Hematopoietic multipotent progenitor cell treated with erythropoietin and hydrocortisone succinate and interleukin-3 and kit ligand, for 15 days (in vitro differentiated cells): ENCODE measurements at places on chromosomes 12 and 14.

DNA sequence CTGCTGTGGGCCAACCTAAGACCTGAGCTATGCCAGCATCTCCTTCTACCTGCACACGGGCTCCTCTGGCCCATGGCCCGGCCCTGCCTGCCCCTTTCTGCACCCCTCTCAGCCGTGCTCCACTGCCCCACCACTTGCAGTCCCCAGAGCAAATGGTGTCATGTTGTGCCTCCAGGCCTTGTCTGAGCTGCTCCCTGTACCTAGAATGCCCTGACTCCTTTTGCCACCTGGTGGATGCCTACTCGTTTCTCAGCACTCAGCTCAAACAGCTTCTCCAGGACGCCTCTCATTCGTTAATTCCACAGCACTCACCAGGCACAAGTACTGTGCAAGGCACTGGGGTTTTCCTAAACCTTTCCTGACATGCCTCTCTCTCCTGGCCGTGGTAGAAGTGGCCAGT, 63.2 kb upstream of the PNMA1 start:
- peak; percentile 49 for DNase-seq

GRCh38 chr12:10722905-10723746, at the start of gene YBX3:
Gene YBX3, minus strand, starts transcription at chr12:10723323. Its CDS starts 212 bp downstream, at chr12:10723111.
- DNase-seq: peak; percentile 71

- DNase-seq: no peak
Observed at GRCh38 chr12:47340411-47341015, 260.8 kb upstream of the AMIGO2 start.

- DNase-seq: no peak
Observed at GRCh38 chr14:65071544-65071943, 30.8 kb downstream of the MAX start.

- no peak for DNase-seq
Observed at GRCh38 chr14:73403181-73403752, 55.1 kb downstream of the NUMB start.

- no peak for DNase-seq
Observed at GRCh38 chr12:66976526-66976925, 292.6 kb upstream of the CAND1 start.

- DNase-seq: no peak
Observed at GRCh38 chr12:123167329-123167728, 16.4 kb upstream of the PITPNM2 start.

GRCh38 chr12:91098461-91098860, 12.8 kb downstream of the LUM start:
- DNase-seq: no peak

GRCh38 chr12:60752589-60752988, 1156.8 kb downstream of the SLC16A7 start:
- no peak for DNase-seq

DNA sequence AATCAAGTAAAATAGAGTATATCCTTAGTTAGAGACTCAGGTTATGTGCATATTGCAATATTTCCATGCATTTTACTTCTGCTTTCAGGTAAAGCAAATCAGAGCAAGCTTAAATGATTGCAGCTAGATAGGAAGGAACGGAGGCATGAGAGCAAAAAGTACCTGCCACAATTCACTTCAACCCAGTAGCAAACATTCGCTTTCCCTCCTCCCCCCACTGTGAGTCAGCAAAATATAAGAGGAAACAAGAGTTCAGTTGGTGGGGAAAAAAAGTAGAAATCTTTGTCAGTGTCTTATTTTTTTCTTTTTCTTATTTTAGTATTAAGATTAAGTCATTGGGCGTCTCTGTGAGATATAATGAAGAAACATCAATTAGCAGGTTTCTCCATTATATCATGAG, 475.4 kb downstream of the NPAS3 start:
- no peak for DNase-seq

DNA sequence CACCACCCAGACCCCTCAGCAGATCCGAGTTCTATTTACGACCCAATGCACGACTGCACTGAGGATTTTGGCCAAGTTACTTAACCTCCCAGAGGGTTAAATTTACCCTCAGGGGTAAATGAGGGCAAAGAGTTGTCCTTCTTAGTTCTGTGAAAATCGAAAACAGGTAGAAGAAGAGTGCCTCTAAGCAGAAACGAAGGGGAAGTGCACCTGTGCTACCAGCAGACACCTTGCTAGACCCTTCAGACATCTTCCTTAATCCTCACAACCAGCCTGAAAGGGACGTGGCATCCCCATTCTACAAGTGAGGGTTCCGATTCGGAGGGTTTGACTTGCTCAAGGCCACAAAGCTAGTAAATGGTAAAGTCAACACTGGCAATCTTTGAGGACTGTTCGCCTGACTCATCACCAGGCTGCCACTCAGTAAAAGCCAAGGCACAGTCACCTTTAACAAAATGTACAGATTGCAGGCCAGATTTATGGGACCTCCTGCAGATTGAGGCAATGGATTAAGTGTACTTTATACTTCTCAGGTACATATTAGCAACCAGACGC, 1.6 kb downstream of the GSG1 start:
- DNase-seq: no peak

GRCh38 chr14:103545219-103545914, 16.4 kb downstream of the TRMT61A start:
- no peak for DNase-seq

GRCh38 chr14:86310611-86311010, 780.7 kb downstream of the FLRT2 start:
- no peak for DNase-seq

- no peak for DNase-seq
Observed at GRCh38 chr14:23639891-23640523, 3.8 kb downstream of the DHRS2 start.

- no peak for DNase-seq
Observed at GRCh38 chr12:130011611-130012385, 108.0 kb upstream of the TMEM132D start.

- no peak for DNase-seq
Observed at GRCh38 chr12:63397807-63398206, 246.8 kb upstream of the AVPR1A start.

- no peak for DNase-seq
Observed at GRCh38 chr14:31269634-31270195, 62.1 kb upstream of the HECTD1 start.

DNA sequence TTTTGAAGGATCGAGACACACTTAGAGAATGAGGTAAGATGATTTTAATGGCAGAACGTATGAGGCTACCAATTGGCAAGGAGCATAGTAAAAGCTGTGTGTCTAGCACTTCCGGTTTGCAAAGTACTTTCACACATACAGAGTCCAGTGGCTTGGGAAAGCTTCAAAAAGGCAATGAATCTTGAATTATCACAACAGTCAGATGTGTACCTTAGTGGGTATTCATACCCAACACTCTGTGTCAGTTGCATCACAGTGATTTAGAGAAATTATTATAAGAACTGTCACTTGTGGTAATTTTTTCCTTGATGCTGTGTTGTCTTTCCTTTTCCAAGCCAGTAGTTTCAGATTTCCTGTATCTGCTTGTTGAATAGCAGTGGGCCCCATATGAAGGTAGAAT, 424.1 kb downstream of the PCNX1 start:
- DNase-seq: no peak

- peak; percentile 39 for DNase-seq
Observed at GRCh38 chr12:106342397-106343213, 14.9 kb upstream of the POLR3B start.

GRCh38 chr12:127235761-127236160, 1031.2 kb upstream of the TMEM132C start:
- DNase-seq: no peak

- peak; percentile 45 for DNase-seq
Observed at GRCh38 chr12:13534645-13535398, 338.3 kb downstream of the EMP1 start.

GRCh38 chr12:92210071-92210470, 64.4 kb upstream of the BTG1 start:
- no peak for DNase-seq

GRCh38 chr14:66600416-66600815, 92.5 kb downstream of the GPHN start:
- no peak for DNase-seq

DNA sequence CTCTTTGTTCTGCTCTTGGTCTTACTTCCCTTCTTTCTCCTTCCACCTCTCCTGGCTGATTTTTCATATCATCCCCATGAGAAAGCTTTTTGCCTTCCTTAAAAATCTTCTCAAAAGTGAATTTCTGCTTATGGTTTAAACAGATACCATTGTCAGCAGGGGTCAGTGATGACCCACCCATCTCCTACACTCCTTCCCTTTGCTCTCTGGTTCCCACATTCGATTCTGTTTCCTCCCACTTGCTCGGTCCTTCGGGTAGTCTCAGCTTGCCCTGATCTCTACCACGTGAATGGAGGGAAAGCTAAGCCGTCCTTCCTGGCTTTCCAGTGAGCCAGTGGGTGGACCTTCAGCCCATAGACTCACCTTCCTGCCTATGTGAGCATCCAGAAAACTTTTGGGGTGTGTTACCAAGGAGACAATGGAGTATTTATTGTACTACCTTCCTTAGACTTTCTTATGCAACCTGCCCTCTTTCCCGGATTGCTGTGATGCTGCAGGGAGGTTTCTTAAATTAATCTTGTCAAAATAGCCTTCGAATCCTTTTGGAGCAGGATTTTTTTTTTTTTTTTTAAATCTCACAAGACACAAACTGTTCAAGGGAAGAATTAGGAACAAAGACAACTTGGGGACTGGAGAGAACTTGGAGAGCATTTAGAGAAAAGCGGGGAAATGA, 306.3 kb downstream of the CACNA1C start:
- DNase-seq: no peak

- no peak for DNase-seq
Observed at GRCh38 chr12:65278576-65279368, at the start of gene MSRB3. Gene MSRB3, plus strand, starts transcription at chr12:65278683. Its CDS starts 29,897 bp downstream, at chr12:65308580.

DNA sequence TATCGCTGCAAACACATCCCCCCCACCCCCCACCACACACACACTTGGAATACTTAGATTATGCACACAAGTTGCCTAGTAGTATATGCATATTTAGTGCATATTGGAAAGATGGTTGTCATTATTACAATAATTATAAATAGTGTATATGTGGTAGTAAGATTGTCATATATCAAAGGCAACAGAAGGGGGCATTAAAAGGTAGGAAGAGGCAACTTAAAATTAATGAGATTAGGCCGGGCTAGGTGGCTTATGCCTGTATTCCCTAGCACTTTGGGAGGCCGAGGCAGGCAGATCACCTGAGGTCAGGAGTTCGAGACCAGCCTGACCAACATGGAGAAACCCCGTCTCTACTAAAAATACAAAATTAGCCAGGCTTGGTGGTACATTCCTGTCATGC, 52.1 kb downstream of the GSC start:
- DNase-seq: no peak

GRCh38 chr12:30153981-30154380, 370.2 kb upstream of the TMTC1 start:
- DNase-seq: no peak

DNA sequence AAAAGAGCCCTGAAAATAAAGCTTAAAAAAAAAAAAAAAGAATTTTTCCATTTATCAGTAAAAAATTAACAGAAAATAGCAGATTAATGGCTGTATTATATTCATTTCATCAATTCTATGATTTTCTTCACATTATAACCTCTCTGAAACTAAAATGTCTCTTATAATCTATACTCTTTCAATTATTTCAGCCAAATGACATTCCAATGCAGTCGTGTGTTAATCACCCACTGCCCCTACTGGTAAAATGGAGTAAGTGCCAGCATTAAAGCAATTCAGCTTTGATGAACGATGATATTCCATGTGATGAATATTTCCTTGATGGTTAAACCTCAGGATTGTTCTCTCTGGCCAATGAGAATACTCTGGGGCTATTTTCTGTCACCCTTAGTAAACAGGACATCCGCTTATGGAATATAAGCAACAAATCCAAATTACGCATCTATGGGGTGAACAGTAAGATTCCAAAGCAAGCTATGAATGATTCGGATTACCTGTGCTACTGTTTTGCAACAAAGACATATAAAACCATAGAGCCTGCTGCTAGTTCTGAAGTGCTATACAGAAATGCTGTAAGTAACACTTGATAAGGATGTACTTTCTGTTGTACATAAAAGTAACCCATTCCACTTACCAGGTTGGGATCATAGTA, 20.3 kb upstream of the SYCP3 start:
- DNase-seq: peak; percentile 64

GRCh38 chr14:58805605-58806409, 168.0 kb downstream of the DACT1 start:
- no peak for DNase-seq
